ENCODE measurements at places on chromosomes 2 and 18.
A peak's percentile ranks its signal among the peaks of the same experiment; 100 is the strongest.

DNA sequence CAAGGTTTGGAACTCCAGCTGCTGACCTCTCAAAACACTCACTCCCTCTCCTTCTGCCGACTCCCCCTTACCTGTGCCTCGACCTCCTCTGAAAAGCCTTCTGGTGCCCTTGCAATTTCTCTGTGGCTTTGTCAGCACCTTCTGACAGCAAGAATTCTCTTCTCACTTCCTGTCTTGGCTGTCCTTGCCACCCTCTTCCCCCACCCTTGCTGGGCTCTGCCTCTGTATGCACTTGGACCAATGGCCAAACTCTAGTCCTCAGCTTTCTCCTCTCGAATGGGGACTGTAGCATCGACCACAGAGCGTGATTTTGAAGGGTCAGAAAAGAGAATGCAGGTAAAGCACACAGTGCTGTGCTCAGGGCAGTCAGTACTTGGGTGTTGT lies 99.0 kb downstream of the HS1BP3 start:
- DNase-seq, result no peak

GRCh38 chr2:217535957-217536708 lies 466.7 kb downstream of the TNS1 start:
- no peak for DNase-seq

DNA sequence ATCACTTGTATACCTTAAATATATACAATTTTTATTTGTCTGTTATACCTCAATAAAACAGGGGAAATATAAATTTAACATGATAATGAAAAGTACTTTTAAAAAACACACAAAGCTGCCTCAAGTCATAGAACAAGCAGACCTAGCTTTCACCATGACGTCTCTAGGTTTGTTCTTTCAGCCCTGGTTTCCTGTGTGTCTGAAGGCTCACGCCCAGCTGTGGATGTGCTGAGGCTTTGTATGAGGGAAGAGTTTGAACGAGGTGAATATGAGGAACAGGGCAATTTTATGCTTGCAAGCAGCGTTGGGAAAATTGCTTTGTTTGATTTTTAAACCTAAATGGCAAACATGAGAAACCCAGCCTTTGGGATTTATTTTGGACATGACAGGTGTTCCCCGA lies 15.3 kb downstream of the SH3RF3 start:
- no peak for DNase-seq

DNA sequence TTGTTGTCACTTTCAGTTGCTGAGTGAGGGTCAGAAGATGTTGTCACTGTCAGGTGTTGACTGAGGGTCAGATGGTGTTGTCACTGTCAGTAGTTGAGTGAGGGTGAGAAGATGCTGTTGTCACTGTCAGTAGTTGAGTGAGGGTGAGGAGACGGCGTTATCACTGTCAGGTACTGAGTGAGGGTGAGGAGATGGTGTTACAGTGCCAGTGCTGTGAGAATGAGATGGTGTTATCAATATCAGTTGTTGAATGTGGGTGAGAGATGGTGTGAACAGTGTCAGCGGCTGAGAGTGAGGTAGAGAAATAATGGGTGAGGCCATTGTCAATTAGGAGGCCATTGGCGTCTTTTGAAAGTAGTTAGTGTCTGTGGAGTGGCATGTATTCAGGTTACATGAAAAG lies 1.6 kb upstream of the ATP9B start:
- no peak for DNase-seq

GRCh38 chr2:158060835-158061435 lies 40.7 kb upstream of the UPP2 start:
- DNase-seq, result no peak

DNA sequence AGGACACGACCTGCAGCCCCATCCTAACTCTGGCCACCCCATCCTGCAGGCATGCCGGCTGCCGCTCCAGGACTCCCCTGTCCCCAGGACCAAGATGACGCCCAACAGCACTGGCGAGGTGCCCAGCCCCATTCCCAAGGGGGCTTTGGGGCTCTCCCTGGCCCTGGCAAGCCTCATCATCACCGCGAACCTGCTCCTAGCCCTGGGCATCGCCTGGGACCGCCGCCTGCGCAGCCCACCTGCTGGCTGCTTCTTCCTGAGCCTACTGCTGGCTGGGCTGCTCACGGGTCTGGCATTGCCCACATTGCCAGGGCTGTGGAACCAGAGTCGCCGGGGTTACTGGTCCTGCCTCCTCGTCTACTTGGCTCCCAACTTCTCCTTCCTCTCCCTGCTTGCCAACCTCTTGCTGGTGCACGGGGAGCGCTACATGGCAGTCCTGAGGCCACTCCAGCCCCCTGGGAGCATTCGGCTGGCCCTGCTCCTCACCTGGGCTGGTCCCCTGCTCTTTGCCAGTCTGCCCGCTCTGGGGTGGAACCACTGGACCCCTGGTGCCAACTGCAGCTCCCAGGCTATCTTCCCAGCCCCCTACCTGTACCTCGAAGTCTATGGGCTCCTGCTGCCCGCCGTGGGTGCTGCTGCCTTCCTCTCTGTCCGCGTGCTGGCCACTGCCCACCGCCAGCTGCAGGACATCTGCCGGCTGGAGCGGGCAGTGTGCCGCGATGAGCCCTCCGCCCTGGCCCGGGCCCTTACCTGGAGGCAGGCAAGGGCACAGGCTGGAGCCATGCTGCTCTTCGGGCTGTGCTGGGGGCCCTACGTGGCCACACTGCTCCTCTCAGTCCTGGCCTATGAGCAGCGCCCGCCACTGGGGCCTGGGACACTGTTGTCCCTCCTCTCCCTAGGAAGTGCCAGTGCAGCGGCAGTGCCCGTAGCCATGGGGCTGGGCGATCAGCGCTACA lies 2.1 kb downstream of the GPBAR1 start:
- no peak for DNase-seq

GRCh38 chr18:21741562-21742314 lies 1.1 kb downstream of the MIB1 start:
- DNase-seq, result peak; percentile 38

- no peak for DNase-seq
Observed at GRCh38 chr2:177506505-177506904, 113.9 kb downstream of the AGPS start.

DNA sequence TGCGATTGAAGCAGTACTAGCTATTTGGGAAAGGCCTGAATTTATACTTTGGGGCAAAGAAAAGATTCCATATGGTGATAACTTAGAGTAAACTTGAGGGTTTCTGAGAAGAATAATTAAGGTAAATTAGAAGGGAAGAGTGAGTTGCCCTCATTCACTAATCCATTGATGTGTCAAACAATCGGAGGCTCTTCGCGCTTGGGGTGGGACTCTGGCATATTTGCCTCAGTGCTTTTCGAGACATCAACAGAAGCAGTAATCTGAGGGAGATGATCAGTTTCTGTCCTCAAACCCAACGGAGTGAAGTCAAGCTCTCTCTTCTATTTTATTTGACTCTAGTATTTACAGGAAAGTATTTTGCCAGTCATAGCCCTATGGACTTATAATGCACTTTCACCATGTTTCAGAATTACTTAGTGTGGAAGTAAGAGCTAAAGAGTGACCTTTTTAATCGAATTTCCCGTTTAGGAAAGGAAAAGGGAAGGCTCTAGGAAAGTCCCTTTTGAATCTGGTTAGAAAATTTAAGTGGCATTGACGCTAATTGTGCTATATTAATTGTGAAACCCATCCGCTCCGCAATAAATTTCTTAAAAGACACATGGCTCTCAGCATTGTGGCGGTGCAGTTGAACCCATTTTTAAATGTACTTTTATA lies 1.3 kb downstream of the RAB10 start:
- no peak for DNase-seq

DNA sequence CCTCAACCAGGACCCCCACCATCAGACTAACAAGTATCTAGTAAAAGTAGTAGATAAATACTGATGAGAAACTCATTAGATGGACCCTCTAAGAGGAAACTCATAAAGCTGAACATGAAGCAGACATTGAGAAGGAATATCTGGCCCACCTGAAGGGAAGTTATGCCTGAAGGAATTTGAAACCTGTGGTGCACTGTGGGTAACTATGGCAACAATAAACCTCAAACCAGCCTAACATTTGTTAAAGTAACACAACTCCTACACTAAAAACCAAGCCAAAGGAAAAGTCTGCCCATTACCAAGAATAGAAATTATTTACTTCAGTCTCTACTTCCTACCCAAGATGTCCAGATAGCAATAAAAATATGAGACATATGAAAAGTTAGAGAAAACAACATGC lies 43.4 kb downstream of the KIAA1328 start:
- no peak for DNase-seq
